Stomach (tissue), 19 donors: ENCODE measurements at places on chromosomes 16 and 17. TPM values are rescaled to one million over a fixed set of nuclear protein-coding genes. Genes with fewer than 3 reads are reported as not detected.

Gene RND2
- total RNA-seq, result 0.37 TPM

Gene KCNG4
- not detected for total RNA-seq

Gene ARL5C
- not detected for total RNA-seq

DNA sequence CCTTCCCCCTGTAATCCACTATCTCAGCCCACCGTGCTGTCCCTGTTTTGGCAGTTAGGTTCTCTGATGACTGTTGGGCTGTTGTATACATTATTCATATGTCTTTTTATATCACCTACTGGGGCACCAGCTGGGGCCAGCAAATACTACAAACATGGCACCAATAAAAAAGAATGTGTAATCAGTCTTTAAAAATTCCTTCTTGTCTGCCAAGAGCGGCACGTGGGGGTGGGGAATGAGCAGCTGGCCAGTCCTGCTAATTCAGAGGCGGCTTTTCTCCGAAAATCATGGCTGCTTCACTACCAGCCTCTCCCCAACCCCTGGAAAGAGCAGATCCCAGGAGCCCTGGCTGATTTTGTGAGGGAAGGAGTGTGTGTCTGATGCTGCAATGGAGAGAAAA, 77.7 kb upstream of the EEF2KMT start:
- no peak for DNase-seq

GRCh38 chr16:67544844-67545664, 16.4 kb downstream of the RIPOR1 start:
- DNase-seq, result no peak

Gene ACE
- total RNA-seq, result 11.3 TPM

Gene OTOP3
- total RNA-seq, result 0.18 TPM

- peak; percentile 35 for DNase-seq
Observed at GRCh38 chr17:45791935-45792334, 7.8 kb downstream of the CRHR1 start.
